Pulmonary artery endothelial cell (primary cell): ENCODE measurements at places on chromosomes 3 and 15. TPM values are rescaled to one million over a fixed set of nuclear protein-coding genes. Genes with fewer than 3 reads are reported as not detected.

DNA sequence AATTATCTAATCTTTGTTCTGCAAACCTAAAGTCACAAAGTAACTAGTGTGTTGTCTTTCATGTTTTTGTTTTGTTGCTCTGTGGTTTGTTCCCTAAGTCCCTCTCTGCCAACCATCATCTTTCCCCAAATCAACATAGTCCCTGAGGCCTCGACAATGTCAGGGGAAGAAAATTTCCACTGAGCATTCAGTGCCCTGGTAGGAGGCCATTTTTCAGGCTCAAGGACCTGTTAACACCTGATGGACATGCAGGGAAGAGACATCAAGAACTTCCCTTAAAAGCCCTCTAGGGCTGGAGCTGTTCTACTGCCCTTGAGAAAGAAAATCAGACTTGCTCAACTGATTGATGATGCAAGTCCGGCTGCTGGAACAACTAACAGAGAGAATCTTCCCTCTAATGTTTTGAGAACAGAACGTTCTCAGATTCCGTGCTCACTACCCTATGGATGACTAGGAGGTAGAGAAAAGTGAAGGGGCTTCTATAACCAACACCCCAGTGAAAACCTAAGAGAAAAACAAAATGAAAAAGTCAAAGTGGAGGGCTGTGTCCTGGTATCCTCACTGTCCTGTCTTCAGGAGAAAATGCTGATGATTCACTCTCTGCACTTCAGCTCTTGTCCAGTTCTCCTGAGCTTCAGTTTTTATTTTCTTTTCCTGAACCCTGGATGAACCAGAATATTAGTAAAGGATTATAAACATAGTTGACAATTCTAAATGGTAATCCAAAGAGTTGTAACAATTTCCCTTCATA lies 373.1 kb downstream of the FOXP1 start:
- no peak for DNase-seq

DNA sequence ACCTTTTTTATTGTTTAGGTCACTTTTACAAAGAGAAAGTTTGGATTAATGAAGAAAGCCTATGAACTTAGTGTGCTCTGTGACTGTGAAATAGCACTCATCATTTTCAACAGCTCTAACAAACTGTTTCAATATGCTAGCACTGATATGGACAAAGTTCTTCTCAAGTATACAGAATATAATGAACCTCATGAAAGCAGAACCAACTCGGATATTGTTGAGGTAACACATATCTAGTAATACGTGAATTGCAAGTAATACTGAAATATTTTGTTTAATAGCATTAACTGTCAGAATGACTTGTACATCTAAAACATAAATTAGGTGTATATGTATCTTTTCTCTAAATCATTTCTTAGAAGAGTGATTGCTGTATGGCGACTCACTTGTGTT lies 79.8 kb downstream of the MEF2A start:
- no peak for DNase-seq

DNA sequence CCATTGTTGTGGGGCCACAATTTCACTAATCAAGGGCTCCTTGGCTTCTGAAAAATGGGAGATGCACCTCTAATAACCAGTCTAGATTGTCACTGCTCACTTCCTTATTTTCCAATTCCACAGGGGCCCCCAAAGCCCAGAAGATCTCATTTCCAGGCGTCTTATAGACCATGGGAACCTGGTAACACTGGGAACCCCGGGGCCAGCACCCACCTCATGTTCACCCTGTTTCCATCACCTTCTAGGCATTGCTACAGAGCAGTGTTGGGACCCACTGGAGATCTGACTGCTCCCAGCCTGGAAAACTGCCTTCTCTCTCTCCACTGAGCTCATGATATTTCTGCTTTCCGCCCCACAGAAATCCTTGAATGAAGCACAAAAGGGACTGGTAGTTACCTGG lies 61.5 kb downstream of the TFRC start:
- no peak for DNase-seq

- no peak for DNase-seq
Measured at GRCh38 chr3:71503525-71504249, 79.8 kb downstream of the FOXP1 start.

GRCh38 chr15:42071717-42072116 lies 22.6 kb downstream of the PLA2G4D start:
- DNase-seq = no peak

Gene BHLHE40
- total RNA-seq = 12.0 and 13.2 TPM in 2 replicates

Gene CHP1
- 89.9 and 91.7 TPM in 2 replicates for total RNA-seq

DNA sequence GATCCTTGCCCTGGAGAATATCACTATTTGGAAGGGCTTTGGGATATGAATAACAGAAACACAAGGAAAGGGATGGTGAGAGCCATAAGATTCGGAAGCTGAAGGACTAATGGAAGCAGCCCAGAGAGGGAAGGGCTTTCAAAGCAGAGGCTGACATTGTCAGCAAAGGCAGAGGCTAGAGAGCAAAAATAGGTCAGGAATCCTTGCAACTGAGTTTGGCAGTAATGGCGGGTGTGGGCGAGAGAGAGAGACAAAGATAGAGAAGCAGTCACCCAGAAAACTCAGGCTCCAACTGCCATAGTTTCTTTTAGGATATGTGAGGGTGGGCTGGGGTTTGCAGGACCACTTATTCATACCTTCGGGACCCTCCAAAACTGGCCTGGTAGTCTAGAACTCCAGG lies 248.6 kb downstream of the OPA1 start:
- no peak for DNase-seq
